ENCODE measurements at places on chromosomes 16 and 17. TPM values are rescaled to one million over a fixed set of nuclear protein-coding genes. Genes with fewer than 3 reads are reported as not detected.

DNA sequence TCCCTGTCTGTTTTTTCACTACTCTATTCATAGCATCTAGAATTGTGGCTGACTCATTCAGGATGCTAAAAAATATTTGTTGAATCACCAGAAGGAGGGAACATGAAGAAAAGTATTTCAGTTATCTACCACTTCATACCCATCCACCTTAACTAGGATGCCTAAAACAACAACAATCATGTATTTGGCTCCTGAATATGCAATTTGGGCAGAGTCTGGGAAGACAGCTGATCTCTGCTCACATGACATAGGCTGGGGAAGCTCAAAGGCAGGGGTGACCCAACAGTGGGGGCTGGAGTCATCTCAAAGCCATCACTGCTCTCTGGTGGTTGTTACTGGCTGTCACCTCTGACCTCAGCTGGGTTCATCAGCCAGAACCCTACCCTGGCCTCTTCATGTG is 80.1 kb upstream of the RPL38 start:
- no peak for DNase-seq

The IL4R gene
- 88.7 TPM for total RNA-seq

The TP53TG3 gene
- not detected for total RNA-seq

The B3GNT9 gene
- total RNA-seq = 40.7 TPM

DNA sequence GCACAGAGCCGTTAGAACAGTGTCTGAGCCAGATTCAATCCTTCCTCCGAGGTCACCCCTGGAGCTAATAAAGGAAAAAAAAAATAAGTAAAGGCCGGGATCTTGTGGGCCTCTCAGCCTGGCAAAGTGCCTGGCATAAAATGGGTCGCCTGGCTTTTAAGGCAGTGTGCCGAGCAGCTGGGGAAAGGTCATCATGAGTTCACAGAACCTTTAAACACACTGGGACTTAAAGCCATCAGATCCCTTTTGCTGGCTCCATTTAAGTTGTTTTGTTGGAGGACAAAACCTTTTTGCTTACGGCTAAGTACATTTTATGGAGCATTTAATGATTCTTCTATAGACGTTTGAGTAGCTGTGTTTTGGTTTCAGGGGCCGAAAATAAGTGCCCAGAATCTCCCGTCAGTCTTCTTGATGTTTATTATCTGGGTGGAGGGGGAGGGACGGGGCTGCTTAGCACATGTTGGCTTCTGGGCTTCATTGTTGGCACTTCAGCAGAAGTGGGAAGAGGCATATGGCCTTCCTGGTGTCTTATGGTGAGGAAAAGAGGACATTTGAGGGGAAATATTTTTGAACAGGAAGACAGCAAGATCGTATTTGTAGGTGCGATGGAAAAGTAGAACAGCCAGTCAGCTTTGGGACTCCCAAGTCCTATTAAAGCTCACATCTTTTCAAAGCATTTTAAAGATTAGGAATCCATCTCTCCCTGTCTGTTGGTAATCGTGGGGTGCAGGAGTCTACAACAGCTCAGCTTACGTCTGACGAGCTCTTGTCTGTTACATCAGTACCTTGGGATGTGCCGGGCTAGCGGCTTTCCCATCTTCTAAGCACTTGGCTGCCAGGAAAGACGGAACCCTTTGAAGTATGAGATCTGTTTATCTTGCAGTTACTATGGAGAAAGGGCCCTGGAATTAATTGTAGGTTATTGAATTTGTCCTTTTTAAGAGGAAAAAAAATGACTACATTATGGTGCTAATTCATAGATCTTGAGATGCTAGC is 31.1 kb downstream of the RBFOX1 start:
- no peak for DNase-seq

The ODAD4 gene
- total RNA-seq = not detected

- no peak for DNase-seq
Observed at GRCh38 chr17:39769974-39770587, 32.3 kb downstream of the GRB7 start.

DNA sequence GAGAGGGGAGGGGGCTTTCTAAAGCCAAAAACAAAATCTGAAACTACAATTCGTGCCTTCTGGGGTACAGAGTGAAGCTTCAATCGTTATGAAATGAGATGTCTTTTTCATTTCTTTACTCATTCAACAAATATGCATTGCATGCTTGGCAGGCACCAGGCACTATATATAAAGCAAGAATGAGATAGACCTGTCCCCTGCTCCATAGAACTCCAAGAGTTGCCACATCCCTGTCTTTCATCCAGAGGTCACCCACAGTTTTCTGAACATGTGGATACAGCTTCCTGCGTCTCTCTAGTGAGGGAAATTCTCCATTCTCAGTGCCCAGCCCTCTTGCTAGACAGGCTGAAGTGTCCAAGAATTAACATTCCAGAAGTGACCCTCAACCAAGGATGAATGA is 343.2 kb upstream of the MAF start:
- DNase-seq = no peak

The LDHD gene
- total RNA-seq = 7.5 TPM

GRCh38 chr17:74379495-74380085 is 12.3 kb downstream of the GPR142 start:
- DNase-seq = peak; percentile 97

- DNase-seq = no peak
Observed at GRCh38 chr16:12158428-12158827, 181.9 kb downstream of the SNX29 start.

The SCPEP1 gene
- 76.2 TPM for total RNA-seq

Data from ascending aorta (tissue), 2 donors.